ENCODE measurements at places on chromosomes 4 and X.

GRCh38 chr4:113967687-113968086 lies 11.8 kb downstream of the ARSJ start:
- no peak for DNase-seq

DNA sequence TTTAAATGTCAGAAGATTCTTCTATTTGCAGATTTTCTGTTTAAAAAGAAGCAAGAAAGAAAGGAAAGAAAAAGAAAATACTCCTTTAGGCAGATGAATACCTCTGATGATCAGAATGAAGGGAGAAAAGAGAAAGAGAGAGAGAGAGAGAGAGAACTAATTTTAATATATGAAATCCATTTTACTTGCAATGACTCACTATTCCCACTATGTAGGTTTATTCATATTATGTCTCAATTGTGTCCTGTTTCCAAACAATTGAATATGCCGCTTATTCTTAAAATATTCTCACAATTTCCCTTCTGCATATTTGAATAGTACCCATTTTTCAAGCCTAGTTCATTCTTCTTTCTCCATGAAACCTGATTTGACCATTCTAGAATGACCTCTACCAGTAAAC lies 11.7 kb downstream of the MEPE start:
- no peak for DNase-seq

GRCh38 chr4:158796370-158797140 lies 27.7 kb downstream of the FNIP2 start:
- no peak for DNase-seq

DNA sequence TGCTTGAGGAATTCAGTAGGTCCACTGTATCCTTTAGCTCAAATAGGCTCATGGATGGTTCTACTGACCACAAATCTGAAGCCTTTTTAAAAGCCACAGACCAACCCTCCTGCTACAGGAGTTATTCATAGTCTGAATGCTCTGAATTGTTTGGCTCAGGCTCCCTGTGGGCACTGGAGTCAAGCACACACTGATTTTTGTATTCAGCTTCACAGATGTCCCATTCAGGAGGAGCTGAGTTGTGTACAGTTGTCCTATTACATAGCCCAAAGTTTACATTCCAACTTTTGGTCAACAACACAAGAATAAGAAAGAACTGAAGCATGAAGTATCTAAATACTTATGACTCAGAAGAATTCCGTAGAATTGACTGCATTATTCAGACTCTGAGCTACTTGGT lies 243.9 kb downstream of the UNC5C start:
- no peak for DNase-seq

- no peak for DNase-seq
Measured at GRCh38 chr4:112279025-112279881, 6.5 kb downstream of the TIFA start.

GRCh38 chr4:86035688-86036087 lies 324.2 kb downstream of the MAPK10 start:
- DNase-seq, result no peak
